ENCODE measurements at places on chromosomes 16 and 17. TPM values are rescaled to one million over a fixed set of nuclear protein-coding genes. Genes with fewer than 3 reads are reported as not detected.

- H3K4me3 ChIP-seq = no peak overlapping the region
- no peaks in the 10 kb centered on the region for H3K4me1 ChIP-seq
- H3K27ac ChIP-seq = no peak overlapping the region
- H3K36me3 ChIP-seq = no peaks in the 10 kb centered on the region
- H3K27me3 ChIP-seq = no peaks in the 10 kb centered on the region
- no peak for DNase-seq
Observed at GRCh38 chr16:77387815-77388209, 47.0 kb downstream of the ADAMTS18 start.

- peaks cover 69% of the 10 kb centered on the region for H3K36me3 ChIP-seq
- no peak overlapping the region for H3K27ac ChIP-seq
- H3K27me3 ChIP-seq = no peaks in the 10 kb centered on the region
- no peaks in the 10 kb centered on the region for H3K4me1 ChIP-seq
- H3K4me3 ChIP-seq = no peak overlapping the region
Observed at GRCh38 chr16:67731753-67732095, 12.6 kb upstream of the GFOD2 start.

OSBPL7 gene
- total RNA-seq = 52.5 TPM

DNA sequence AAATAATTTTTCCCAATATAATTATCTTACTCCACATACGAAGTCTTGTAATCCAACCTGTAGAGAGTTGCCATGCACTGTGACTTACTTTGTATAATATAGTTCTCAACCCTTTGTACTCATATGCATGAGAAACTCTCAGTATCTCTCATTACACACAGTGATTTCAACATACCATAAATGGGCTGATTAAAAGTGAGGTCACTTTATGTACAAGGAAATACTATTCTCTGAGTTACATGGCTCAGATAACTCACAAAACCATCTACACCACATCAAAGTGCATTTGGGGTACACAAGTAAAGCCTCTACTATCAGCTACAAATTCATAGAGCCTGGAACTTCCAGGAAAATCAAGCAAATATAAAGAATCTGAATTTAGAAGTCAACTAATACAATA lies 27.9 kb downstream of the SLFN12 start:
- no peaks in the 10 kb centered on the region for H3K36me3 ChIP-seq
- H3K4me3 ChIP-seq = no peak overlapping the region
- H3K27ac ChIP-seq = no peak overlapping the region
- no peaks in the 10 kb centered on the region for H3K4me1 ChIP-seq
- no peak for DNase-seq

LPCAT2 gene
- not detected for total RNA-seq

KRTAP4-1 gene
- not detected for total RNA-seq

SULT1A1 gene
- 5.0 TPM for total RNA-seq

CCL16 gene
- total RNA-seq = not detected

GRCh38 chr17:63290351-63290750 lies 155.8 kb downstream of the CYB561 start:
- no peak for DNase-seq
- H3K27me3 ChIP-seq = no peaks in the 10 kb centered on the region
- H3K27ac ChIP-seq = no peak overlapping the region
- H3K36me3 ChIP-seq = no peaks in the 10 kb centered on the region
- H3K4me3 ChIP-seq = no peak overlapping the region
- no peaks in the 10 kb centered on the region for H3K4me1 ChIP-seq

INCA1 gene
- total RNA-seq = 0.30 TPM

DNA sequence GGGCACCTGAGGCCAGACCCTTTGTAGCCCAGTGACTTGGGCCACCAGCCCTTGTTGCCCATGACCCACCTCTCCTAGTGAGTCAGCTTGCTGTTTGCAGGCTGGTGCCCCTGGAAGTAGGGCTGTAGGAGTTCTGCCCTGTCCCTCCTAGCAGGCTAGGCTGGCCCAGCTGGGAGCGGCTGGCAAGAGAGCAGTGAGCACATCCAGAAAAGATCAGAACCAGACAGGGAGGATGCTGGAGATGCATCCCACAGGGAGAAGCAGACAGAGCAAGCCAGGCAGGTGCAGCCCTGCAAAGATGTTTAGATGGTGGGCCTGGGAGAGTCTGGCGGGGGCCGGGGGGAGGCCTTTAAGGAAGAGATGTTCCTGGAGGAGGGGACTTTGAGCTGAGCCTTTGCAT lies 2.4 kb downstream of the SLC5A10 start:
- no peaks in the 10 kb centered on the region for H3K4me1 ChIP-seq
- no peak overlapping the region for H3K27ac ChIP-seq
- H3K4me3 ChIP-seq = no peak overlapping the region
- DNase-seq = no peak
